ENCODE measurements at places on chromosomes 16 and 17. TPM values are rescaled to one million over a fixed set of nuclear protein-coding genes. Genes with fewer than 3 reads are reported as not detected.

DNA sequence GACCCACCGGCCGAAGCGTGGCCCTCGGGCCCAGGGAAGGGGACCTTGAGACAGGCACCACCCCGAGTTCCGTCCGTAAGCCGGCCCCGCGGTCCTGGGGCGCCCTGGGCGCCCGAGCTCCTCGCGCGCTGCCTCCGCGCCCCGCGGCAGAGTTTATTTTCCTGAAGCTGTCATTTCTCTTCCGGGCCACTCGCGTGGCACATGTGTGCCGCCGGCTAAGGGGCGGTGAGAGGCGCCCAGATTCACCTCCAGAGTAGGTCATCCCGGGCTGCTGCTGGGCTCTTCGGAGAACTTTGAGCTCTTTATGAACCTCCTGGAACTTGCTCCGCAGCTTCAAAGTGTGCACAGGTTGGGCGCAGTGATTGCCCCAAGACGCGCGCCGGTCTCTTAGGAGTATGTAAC lies 489 bp downstream of the ZC3H18 start:
- DNase-seq, result no peak
- H3K27me3 ChIP-seq, result peaks cover 3% of the 10 kb centered on the region
- H3K4me1 ChIP-seq, result peaks cover 33% of the 10 kb centered on the region

- peaks cover 18% of the 10 kb centered on the region for H3K27me3 ChIP-seq
- no peaks in the 10 kb centered on the region for H3K36me3 ChIP-seq
- no peaks in the 10 kb centered on the region for H3K4me1 ChIP-seq
Observed at GRCh38 chr16:66042341-66042740, 324.1 kb upstream of the CDH5 start.

- no peaks in the 10 kb centered on the region for H3K4me1 ChIP-seq
- no peaks in the 10 kb centered on the region for H3K27me3 ChIP-seq
- DNase-seq, result no peak
- no peak overlapping the region for H3K4me3 ChIP-seq
Observed at GRCh38 chr16:89798832-89799370, 17.5 kb downstream of the FANCA start.

Gene UBTF
- total RNA-seq, result 65.6 TPM
